NCI-H2107 (cell line): ENCODE measurements at places on chromosomes 2 and 18.

GRCh38 chr2:80417737-80418136 lies 113.2 kb upstream of the LRRTM1 start:
- DNase-seq: no peak

- no peak for DNase-seq
These were observed 73.0 kb downstream of the CHRNA1 start for GRCh38 chr2:174691201-174691779.

- no peak for DNase-seq
These were observed 29.6 kb upstream of the DSC1 start for GRCh38 chr18:31192086-31192776.

- no peak for DNase-seq
These were observed 178.1 kb upstream of the CYP26B1 start for GRCh38 chr2:72325592-72326422.

DNA sequence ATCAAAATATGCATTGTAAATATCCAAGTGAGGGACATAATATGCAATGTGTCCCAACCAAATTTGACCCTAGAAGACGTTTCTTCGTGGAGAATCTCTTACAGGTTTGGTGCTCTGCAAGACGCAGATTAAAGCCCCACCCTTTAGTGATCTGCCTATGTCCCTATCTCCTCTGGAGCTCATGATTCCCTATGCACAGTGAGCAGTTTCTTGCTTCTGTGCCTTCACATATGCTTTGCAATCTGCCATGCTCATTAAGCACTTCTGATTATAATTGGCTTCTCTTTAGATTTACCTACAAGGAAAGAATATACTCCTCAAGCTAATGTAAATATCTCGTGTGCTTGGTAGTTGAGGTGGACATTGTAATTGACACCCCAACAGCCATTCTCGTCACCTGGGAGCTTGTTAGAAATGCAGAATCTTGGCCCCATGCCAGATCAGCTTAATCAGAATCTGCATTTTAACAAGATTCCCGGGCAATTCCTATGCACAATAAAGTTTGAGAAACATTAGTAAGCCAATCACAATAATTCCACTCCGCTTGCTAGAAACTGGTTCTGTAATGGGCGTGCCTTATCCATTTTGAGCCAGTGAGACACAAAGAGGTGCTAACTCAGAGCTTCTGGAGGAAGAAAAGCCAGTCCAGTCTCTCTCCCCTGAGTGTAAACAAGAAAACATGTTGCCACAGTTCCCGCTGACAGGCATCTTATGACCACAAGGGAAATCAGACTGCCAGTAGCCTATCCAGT lies 2.8 kb upstream of the PUM2 start:
- DNase-seq: peak; percentile 16

- DNase-seq: no peak
These were observed 73.6 kb upstream of the COL5A2 start for GRCh38 chr2:189252991-189253675.

DNA sequence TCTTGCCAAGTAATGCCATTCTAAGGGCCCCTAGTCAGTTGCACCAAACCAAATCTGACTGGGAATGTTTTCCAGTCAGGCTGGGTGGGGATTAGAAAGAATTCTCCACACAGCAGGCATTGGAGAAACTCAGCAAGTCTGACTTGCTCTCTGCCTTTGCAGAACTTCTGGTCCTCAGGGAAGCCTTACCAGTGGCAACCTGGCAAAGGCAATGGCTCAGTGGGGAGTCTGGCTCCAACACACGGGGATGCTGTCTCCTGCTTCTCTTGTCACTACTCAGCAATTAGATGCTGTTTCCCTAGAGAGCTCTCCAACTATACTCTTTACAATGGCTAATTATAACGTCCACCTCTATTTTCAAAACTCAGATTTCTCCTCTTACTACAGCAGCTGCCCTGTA lies 810.7 kb downstream of the LRRTM4 start:
- peak; percentile 56 for DNase-seq

DNA sequence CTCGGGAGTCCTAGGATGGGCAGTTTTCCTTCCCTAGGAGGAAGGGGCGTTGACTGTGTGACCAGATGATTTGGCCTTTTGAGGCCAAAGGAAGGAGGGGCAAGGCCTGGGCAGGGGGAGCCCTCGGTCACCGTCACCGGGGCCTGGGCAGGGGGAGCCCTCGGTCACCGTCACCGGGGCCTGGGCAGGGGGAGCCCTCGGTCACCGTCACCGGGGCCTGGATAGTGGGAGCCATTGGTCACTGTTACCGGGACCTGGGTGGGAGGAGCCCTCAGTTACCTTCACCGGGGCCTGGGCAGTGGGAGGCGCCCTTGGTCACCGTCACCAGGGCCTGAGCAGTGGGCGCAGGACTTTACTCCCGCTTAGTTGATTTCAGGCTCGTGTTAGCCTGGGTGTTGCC lies 17.3 kb downstream of the D2HGDH start:
- DNase-seq: no peak
